Sigmoid colon (tissue), 7 donors: ENCODE measurements at places on chromosomes 3 and 15.

DNA sequence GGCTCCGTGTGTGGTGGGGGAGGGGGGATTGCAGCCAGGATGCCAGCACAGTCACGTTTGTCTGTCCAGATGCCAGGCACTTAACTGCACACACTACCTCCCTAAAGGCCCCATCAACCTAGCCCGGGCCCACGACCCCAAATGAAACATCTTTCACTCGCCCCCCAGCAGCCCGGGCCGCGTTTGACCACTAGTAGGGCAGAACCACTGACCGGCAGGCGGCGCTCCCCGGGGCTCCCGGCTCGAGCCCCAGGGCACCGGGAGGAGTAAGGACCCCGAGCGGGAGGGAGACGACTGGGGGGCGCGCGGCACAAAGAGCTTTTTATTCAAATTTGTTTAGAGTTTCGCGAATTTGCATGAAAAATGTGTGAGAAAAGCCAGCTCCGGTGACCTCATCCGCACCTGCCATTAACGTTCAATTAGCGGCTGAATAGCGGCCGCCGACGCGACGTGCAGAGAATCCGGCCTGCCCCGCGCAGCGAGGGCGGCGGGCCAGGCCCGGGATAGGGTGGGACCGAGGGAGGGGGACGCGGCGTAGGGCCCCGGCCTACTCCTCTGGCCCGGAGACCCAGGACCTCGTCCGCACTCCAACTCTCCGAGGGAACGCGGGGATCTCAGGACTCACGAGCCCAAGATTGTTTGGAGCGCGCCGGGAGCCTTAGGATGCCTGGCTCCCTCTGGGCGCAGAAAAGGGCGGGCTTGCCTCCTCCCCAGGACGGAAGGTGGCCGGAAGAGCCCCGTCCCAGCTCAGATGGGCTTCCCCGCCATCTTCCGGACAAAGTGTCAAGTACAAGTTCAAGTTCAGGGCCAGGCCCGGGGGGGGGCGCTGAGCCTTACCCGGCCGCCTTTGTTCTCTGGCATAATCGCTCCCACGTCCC, 64.9 kb upstream of the POLG start:
- DNase-seq: no peak

DNA sequence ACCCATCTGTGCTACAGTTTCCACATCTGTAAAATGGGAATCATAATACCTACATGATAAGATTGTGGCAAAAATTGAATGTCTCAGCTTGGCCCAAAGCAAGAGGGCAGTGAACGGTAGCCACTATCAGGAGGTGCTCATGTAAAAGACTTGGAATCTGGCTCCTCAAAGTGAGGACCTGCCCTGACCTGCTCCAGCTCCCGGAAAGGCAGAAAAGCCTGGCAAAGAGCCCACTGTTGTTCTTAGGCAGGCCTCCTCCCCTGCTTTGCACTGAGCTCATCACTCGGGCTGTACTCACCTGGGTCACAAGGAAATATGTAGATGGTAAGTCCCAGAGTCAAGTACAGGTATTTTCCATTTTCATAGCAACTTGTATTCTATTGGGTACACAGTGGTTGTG, 250.7 kb upstream of the TBL1XR1 start:
- peak; percentile 69 for DNase-seq

DNA sequence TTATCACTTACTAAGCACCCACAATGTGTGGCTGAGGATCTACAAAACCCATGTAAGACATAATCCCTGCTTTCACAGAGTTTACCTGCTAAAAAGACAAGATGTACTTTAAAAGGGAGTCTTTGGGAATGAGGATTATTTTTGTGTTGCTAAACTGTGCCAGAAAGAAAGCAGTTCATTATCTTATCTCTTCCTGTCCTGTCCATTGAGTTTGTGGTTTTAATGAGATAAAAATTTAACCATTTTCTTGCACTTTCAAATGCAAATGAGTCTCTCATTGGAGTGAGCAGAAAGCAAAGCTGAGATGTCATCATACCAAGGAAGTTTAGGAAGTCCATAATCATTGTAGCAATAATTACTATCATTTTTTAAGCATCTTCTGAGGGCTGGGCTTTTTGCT, 231.2 kb upstream of the ADAMTS9 start:
- DNase-seq: no peak

- no peak for DNase-seq
Measured at GRCh38 chr15:85578941-85579701, 198.7 kb downstream of the AKAP13 start.
